ENCODE measurements at places on chromosomes 2 and 18.

DNA sequence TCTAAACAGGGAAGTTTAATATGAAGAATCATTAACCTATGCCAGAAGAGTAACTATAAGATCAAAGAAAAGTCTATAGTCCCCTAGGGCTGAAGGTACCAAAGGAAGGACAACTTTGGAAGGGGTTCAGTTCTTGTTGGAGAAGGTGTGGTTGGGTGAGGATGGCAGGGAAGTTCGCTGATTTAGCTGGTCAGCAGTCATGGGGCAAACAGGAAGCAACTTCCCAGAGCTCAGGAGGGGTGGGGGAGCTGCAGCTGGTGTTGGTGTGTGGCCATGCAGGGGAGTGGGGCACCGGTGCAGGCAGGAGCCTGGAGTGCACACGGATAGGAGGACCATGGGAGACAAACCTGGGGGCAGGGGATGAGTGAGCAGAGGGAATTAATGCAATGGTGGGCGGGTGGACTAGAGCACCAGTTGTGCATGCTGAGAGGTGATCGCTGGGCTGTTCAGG, 34.0 kb downstream of the FHOD3 start:
- no peak for DNase-seq

DNA sequence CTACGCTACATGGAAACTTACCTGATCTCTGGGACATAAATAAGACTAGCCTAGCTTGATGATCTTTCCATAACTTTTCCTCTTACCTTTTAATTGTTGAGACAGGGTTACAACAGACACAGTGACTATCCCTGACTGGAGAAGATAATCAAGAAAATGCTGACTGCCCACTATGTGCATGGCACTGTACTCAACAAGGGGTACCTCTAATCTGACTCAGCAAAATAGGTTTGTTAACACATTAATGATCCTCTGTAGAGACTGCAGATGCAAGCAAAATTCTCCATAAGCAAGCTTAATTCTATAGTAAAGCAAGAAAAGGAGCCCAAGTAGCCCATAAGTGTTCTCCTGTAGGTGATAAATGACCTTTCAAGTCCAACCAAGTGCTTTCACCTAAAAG, 25.5 kb downstream of the ACVR1C start:
- DNase-seq = no peak

DNA sequence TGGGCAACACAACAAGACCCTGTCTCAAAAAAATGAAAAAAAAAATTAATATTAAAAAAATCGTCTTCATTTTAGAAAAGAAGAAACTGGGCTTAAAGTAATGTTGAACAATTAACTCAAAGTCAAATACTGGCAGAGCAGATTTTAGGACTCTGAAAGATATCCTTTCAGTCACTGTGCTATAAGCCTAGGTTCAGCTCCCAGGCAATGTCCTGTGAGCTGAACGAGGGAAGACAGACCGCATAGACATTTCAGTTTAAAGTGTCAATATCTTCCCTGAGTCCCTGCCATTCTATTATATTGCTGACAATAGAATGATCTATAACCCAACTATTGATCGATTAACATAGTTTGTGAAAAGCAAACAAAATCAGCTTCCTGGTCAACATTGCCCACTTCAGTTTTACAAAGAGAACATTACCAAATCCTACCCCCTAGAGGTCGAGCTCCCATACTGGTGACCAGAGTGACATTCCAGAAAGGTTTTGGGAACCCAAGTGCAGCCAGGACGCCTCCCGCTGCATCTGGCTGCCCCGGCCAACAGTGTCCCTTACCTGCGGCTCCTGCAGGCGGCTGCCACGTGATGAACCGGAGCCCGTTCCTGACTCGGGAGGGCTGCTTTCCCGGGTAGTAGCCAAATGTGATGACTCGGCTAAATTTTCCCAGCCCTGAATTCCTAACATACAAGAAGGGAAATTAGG, 639 bp downstream of the MRO start:
- DNase-seq = no peak

DNA sequence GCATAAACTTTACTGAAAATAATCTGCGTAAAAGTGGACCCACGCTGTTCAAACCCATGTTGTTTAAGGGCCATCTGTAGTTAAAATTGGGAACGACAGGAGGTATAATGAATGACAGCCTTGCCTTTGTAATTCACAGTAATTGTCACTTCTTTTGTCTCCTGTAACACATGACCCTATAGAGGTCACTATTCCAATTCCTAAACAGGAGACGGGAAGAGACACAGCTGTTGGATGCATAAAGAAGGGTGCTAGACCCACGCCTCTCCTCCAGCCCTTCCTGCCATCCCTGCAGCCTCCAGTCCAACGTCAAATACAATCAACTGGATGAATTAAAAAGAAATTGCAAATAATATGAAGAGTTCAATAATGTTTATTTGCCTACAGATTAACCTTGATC, 63.1 kb upstream of the NFATC1 start:
- no peak for DNase-seq

All from GM04504 (cell line).